ENCODE measurements at places on chromosomes 3 and 15.
A peak's percentile ranks its signal among the peaks of the same experiment; 100 is the strongest.

GRCh38 chr3:133384331-133385027 lies 15.4 kb upstream of the BFSP2 start:
- peak; percentile 89 for DNase-seq

DNA sequence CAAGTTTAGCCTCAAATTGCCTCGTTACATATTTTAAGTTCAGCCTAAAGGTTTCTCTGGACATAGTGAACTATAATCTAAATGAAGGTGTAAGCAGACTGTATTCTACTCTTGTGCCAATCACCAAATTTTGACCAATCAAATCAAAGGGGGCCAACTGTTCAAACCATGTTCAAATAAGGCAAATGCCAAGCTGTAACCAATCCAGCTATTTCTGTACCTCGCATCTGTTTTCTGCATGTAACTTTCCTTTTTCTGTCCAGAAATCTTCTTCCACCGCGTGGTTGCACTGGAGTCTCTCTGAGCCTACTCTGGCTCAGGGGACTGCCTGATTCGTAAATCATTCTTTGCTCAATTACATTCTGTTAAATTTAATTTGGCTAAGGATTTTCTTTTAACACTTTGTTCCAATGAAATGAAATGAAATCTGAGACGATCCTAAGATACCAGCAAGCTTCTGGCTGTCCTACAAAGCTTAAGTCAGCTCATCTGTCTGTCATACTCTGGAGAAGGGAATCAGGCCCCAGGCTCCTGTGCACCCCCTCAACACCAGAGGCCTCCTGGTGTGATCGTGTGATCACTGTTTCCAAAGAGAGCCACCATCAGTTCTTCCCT lies 53.2 kb upstream of the ZNF148 start:
- peak; percentile 9 for DNase-seq

DNA sequence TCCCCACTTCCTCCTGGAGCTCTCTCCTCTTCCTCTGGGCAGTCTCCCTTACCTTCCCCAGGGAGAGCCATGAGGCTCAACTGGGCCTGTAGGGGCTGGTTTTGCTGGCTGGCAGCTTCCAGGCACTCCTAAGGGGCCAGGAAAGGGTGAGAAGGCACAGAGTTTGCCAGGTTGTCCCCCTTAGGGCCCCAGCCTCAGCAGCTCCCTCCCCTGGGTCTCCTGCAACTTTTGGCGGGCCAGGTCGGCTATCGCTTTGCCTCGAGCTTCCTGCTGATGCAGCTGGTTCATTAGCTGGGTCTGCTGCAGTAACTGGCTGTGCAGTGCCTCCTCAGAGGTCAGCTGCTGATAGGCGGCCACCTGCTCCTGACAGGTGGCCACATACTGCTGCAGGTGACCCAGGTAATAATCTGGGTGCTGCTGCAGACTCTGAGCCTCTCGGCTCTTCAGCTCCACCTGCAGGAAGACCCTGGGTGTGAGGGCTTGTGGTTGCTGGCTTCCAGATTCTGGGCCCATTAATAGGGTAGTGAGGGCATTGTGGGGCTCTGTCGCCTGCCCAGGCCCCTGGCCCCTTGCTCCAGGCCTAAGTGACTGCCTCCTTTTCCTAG lies 29.7 kb upstream of the OR4F6 start:
- DNase-seq = no peak

DNA sequence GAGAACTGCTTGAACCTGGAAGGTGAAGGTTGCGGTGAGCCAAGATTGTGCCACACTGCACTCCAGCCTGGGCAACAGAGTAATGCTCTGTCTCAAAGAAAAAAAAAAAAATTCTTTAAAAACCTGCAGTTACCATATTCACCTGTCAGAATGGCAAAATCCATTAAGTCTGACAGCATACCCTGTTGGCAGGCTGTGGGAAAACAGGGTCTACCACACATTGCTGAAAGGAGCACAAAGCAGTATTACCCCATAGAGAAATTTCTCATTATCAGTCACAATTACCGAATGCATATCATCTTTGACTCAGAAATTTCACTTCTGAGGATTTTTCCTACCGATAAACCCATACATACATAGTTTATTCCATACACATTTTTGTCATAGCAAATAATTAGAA lies 264.1 kb upstream of the SLCO3A1 start:
- no peak for DNase-seq

DNA sequence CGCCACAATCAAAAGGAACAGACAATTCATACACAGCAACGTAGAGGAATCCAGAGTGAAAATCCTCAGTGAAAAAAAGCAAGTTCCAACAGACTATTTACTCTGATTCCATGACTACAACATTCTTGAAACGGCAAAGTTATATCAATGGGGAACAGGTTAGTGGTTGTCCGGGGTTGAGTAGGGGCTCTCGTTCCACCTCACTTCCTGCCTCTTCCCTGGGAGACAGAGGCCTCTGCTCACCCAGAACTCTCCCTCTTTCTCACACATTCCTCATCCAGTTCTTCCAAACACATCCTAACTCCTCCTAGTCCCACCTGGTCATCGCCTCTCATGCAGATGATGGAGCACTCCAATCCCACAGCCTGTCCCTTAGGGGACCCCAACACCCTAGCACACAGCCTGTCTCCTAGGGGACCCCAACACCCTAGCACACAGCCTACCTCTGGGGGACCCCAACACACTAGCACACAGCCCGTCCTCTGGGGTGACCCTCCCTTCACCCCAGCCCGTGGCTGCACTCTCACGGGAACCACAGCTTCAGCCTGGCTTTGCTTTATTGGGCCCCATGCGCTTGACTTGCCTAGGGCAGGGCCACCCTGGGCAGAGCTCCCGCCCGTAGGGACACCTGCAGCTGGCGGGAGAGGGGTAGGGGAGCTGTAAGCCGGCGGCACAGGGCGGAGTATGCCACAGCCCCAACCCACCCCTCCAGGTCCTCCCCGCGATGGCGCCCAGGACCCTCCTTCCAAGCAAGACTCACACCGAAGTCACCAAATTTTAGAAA lies 5.2 kb downstream of the OCA2 start:
- DNase-seq = peak; percentile 43

DNA sequence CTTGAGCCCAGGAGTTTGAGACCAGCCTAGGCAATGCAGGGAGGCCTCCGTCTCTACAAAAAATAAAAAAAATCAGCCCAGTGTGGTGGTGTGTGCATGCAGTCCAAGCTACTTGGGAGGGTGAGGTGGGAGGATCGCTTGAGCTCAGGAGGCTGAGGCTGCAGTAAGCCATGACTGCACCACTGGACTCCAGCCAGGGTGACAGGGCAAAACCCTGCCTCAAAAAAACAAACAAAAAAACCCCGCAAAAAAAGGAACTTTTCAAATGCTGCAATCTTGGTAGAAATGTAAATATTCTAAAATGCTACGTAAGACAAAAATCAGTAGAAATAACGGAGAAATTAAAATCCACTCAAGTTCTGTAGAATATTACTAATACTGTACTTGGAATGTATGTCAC lies 108.1 kb upstream of the MELTF start:
- DNase-seq = no peak

DNA sequence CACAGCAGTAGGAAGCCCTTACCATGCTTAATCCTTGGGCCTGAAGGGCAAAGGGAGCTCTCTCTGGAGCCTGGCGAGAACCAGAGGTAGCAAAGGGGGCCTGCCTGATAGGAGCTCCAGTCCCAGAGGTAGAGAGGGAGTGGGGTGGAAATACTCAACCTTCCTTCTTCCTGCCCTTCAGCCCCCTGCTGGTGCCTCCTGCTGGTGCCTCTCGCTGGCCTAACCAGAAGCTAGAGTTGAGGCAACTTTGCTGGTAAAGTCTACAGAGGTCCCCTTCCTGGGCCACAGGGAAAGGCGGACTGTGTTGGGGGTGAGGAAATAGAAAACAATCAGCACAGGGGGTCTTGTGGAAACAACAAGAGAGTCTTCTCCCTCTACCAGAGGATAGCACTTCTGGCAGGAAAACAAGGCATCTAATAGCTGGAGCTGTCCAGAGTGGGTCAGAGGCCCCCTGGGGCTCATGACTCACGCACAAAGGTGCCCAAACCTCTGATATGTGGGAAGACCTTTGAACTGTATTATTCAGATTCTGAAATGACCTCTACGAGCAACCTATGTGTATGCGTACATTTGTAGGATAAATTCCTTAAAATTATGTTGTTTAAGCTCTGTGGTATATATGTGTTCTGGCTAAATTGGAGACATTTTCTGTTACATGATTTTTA lies 133.9 kb downstream of the LRRC28 start:
- DNase-seq = no peak

DNA sequence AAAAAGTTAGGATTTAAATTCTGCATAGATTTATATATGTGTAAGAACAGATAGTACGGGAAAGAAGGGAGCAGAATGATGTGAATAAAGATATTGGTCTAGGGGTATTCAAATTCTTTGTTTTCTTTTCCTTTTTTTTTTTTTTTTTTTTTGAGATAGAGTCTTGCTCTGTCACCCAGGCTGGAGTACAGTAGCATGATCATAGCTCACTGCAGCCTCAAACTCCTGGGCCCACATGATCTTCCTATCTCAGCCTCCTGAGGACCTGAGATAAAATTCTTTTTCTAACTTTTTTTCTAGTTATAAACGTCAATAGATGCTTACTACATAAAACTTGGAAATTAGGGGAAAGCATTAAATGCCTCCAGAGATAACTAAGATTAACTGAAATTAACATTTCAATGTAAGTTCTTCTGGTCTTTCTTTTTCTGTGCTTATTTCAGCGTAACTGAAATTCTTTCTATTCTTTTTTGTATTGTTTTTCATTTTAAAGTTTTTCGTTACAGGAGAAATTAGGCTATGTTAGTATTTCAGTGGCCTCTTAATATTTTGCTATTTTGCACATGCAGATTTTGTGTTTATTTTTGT lies 29.2 kb downstream of the UBE2Q2 start:
- DNase-seq = no peak

- DNase-seq = no peak
Observed at GRCh38 chr3:62723914-62724217, 151.3 kb downstream of the CADPS start.

DNA sequence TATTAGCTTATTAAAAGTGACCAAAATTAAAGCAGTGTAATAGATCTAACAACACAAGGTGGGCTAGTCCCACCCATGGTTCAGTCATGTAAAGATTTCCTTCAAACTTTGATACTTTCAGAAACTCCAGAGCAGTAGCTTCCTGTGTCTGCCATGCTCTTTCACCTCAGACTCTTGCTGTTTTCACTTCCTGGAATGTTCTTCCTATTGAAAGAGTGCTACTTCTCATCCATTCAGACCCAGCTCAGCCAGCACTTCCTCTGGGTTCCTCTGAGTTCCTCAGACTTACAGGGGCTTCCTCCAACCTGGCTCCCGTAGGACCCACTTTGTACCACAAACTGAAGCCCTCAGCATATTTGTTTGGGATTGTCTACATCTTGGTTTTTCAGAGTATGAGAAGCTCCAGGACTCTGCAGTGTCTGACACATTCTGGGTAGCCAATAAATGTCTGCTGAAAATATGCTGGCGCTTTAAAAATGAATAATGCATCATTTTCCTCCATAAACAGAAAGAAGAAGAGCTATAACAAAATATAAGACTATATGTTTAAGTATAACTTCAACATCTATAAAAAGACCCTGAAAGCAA lies 18.0 kb downstream of the NCEH1 start:
- no peak for DNase-seq

DNA sequence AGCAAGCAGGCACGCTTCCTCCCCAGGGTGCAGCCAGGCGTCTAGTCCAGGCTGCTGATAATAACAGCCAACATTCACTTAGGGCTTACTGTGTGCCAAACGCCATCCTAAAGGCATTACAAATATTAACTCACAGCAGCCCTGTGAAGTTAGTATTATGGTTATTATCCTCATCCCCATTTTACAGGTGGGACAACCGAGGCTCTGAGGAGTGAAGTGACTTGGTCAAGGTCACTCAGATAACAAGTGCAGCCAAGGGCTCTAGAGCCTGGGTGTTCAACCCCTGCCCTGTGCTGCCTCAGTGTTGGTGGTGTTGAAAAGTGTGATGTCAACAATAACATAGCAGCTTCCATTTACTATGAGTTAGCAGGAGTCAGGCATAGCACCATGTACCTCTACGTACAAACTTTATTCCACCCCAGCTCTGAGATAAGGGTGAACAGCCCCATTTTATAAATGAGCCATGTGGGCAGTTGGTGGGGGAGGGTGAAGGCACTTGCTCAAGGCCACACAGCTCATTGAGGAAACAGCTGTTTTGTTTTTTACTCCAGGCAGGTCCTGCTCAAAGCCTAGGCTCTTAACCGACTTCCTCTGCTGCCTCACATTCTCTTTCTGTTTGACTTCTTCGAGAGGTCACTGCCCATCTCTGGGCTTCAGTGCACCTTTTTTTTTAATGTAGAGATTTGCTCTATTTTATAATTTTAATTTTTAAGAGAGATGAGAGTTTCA lies 24.0 kb upstream of the TRH start:
- no peak for DNase-seq

DNA sequence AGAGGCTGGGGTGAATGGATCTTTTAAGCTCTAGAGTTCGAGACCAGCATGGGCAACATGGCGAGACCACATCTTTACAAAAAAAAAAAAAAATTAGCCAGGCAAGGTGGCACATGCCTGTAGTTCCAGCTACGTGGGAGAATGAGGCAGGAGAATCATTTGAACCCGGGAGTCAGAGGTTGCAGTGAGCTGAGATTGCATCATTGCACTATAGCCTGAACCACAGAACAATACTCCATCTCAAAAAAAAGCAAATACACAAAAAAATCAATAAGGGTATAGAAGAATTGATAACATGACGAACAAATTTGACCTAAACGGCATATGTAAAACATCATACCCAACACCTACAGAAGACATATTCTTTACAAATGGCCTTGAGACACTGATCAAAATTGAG lies 668.4 kb downstream of the MECOM start:
- no peak for DNase-seq

- DNase-seq = no peak
Observed at GRCh38 chr15:59140422-59141226, 35.7 kb downstream of the CCNB2 start.

GRCh38 chr15:40471808-40472150 lies 995 bp downstream of the CHST14 start:
- DNase-seq = peak; percentile 32

DNA sequence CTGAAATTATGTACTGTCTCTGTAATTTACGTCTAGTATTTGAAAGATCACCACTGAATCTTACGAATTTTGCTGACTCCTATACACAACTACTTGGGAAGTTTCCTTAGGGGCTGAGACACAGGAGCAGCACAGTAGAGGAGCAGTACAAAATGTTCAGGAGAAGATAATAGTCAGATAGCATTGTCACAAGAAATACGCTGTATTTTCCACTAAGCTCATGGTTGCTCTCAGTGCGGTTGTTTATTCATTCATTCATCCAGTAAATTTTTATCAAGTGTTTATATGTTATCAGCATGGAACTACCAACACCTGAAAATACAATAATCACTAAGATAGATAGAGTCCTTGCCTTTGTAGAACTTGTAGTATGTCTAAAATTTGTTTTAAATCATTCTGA lies 34.5 kb downstream of the ALCAM start:
- no peak for DNase-seq

DNA sequence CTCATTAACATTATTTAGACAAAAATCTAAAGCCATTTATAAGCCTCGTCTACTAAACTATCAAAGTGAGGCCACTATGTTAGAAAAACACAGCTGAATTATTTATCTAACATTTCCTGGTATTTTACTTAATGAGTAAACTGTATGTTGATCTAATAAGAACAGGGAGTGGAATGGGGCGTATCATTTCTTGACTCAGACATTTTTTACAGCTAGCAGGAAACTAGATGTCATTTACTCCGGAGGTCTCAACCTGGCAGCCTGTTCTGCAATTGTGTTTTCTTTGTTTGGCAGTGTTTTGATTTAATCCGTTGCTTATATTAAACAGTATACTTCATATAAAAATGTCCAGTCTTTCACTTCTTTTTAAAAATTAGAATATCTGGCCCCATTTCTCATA lies 79.1 kb upstream of the ABI3BP start:
- no peak for DNase-seq

GRCh38 chr3:119657887-119658702 lies 2.3 kb downstream of the POPDC2 start:
- DNase-seq = no peak

- DNase-seq = no peak
Observed at GRCh38 chr3:55330756-55331155, 156.3 kb downstream of the WNT5A start.

Measured in tongue (tissue), 3 donors.